ENCODE measurements at places on chromosomes 1 and 21. TPM values are rescaled to one million over a fixed set of nuclear protein-coding genes. Genes with fewer than 3 reads are reported as not detected.

GRCh38 chr1:217660353-217661062, 29.4 kb downstream of the SPATA17 start:
- peak; percentile 70 for DNase-seq

- no peak for DNase-seq
Measured at GRCh38 chr1:1112237-1112985, 3.5 kb downstream of the C1orf159 start.

GRCh38 chr21:42113926-42114409, 42.9 kb downstream of the UMODL1 start:
- DNase-seq, result no peak

- no peak for DNase-seq
Measured at GRCh38 chr1:117629625-117630422, 24.0 kb downstream of the TENT5C start.

The TNFRSF18 gene
- 1.0 TPM for polyA plus RNA-seq

- DNase-seq, result no peak
Measured at GRCh38 chr1:13617773-13618172, 34.1 kb downstream of the PDPN start.
